Thymus (tissue), 14 donors: ENCODE measurements at places on chromosomes 4 and X. TPM values are rescaled to one million over a fixed set of nuclear protein-coding genes. Genes with fewer than 3 reads are reported as not detected.

UGT2B15 gene
- total RNA-seq: 0.05 TPM

ERVMER34-1 gene
- total RNA-seq: 0.05 TPM

MRPL1 gene
- total RNA-seq: 45.9 TPM

MAGEB3 gene
- total RNA-seq: not detected

FAM184B gene
- total RNA-seq: 0.05 TPM

SPACA5 gene
- total RNA-seq: not detected

CDS1 gene
- 2.0 TPM for total RNA-seq

CD38 gene
- total RNA-seq: 47.6 TPM

HPGDS gene
- 8.0 TPM for total RNA-seq

PPA2 gene
- 80.1 TPM for total RNA-seq

GRCh38 chr4:90127223-90127705, at the start of gene CCSER1:
CCSER1 (plus strand) TSS chr4:90127394.
- DNase-seq: peak; percentile 64

RBMXL3 gene
- total RNA-seq: not detected

GRCh38 chr4:163966612-163967011, 472.1 kb downstream of the TMA16 start:
- no peak for DNase-seq

ANXA3 gene
- total RNA-seq: 13.4 TPM

RAB33B gene
- 4.5 TPM for total RNA-seq

ADAM29 gene
- not detected for total RNA-seq

DNA sequence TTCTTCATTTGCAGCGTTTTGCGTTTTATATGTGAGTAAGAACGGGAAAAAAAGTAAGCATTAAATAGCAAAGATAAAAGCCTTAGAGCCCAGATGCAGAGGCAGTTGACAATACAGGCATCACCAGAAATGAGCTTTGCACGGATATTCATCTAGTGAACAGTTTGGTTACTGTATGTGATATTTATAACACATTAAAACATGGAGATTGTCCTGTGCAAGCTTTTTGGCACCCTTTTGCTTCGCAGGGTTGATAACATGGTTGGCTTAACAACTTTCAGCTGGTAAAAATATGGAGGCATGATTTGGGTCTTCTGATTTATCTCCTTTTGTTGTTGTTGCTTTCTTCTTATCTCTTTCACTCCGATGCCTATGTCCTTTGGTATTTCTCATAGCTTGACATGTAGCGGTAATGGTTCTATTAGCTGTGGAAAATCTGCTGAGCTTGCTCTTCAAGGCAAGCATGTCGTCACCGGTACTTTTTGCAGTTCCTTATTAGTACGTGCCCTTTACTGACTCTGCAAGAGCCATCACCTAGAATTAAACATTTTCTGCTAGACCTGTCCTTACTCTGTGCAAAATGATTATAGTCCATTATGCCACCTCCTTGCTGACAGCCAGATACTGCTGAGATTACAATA, 102.9 kb downstream of the PCDH7 start:
- no peak for DNase-seq

SLC4A4 gene
- 6.8 TPM for total RNA-seq

DNA sequence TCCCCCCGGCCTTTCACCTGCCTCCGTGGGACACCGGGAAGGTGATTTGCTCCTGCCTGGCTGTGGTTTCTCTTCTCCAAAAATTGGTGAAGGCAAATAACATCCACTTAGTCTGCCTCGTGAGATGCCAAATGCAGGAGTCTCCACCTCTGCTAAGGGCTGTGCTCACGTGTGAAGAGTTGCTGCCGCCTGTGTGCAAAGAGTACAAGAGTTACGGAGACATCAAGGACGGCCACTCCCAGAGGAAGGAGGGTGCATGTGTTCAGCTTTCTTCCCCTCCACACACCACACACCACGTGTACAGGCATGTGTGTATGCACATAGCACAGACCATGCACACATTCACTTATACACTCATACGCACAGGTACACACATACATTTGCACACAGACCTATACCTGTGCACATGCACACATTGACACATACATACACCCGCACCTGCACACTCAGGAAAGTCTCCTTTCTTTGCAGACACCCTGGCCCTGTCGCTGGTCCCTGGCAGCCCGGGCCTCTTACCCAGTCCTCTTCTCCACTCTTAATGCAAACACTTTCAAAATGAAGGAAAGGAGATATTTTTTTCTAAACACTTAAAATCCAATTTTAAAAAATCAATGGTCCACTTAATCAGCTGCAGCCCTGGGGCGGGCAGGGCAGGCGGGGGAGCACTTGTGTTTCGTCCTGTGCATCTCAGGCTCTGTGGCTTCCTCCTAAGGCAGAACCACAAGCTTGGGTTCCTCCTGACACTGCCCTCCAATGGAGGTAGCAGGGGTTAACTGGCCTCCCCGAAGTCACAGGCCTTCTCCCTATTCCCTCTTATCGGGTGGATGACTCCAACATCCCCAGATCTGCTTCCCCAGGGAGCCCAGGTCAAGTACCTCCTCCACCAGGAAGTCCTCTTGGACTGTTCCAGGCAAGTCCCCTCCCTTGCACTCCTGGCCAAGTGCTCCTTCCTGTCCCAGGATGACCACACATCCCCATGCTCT, 103.0 kb downstream of the CPZ start:
- no peak for DNase-seq

DNA sequence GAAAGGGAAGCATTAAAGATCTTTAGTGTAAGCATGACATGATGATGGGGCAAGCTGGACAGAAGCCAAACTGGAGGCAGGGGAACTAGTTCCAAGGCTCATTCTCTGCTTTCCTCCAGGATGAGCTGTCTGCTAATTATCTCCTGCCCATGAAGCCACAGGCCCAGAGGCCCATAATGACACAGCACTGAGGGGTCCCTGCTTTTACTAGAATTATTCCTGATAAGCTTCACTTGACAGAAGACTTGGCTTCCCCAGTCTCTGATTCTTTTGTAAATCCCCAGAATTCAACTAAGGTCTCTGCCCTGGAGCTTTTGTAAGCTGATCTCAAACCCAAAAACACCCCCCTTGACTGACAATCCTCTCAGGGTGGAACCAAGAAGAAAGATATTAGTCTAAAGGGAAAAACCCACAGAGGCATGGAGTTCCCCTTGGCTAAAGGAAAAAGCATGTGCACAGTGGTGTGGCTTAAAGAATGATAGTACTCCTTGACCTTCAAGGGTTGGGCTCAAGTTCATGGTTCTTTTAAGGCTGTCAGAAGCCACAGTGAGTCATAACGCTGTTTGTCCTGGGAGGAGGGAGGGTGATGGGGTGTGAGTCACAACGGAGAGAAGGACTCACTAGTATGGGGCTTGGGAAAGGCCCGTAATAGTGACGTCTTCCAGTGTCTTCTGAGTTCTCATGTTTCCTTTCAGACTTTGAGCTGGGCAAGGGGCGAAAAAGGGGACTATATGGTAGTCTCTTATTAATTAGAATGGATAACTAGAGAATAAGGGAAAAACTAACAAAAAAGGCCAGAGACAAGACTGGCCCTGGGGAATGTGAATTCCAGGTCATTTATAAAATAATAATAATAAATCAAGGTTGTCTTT, 146.0 kb upstream of the CPEB2 start:
- peak; percentile 13 for DNase-seq

GRCh38 chr4:169210504-169211118, 60.1 kb downstream of the SH3RF1 start:
- no peak for DNase-seq

GRCh38 chr4:152849350-152849749, 69.6 kb downstream of the ARFIP1 start:
- DNase-seq: no peak

DNA sequence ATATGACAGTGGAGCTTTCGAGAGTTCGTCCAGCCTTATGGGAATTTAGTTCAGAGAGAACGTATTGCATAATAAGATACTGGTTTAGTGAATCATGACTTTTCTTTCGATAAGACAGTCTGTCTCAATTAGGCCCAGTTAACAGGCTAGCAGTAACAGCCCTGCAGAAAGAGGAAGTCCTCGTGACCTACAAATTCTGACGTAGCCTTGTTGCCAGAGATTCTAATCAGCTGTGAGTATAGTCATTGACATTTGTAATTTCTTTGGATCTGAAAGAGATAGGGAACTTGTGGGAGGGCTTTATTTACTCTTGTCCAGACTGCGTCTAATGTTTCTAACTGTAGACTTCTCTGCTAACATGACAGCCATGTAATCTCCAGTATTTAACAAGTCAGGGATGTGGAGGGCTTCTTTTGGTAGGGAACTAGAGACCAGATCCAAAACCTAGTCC, 15.8 kb downstream of the ART3 start:
- DNase-seq: no peak

DNA sequence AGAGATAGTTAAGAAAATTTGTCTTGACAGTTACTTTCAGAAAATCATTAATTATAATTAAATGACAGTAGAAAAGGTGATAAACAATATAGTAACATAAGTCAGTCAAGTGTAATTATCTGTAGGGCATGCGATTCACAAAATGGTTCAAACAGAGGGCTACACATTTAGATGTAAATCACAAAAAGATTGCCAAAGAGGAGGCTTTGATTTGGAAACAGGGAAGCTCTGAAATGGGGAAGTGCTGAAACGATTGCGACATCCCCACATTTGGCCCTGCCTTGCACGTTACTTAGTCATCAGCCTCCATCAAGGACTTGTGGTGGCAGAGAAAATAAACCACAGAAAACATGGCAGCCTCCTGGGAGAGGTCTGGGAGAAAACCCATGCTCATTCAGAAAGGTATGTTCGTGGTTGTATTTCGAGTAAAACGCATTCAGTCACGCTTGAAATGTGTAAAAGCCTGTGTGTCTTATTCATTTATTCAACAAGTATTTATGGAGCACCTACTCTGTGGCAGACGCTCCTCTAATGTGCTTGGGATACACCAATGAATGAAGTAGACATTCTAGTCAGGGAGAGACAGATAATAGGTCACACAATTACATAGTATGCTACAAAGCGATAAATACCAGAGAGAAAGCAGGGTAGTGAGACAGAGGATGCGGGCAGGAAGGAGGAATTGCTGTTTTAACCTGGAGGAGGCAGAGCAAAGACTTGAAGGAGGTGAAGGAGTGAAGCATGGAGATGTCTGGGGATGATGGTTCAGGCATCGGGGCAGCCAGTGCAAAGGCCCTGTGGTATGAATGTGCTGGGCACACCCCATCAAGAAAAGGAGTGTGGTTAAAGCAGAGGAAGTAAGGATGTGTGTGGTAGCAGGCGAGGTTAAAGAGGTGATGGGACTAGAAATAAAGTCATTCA, 7.8 kb downstream of the RBM47 start:
- DNase-seq: no peak

PNMA6A gene
- 0.71 TPM for total RNA-seq

DNA sequence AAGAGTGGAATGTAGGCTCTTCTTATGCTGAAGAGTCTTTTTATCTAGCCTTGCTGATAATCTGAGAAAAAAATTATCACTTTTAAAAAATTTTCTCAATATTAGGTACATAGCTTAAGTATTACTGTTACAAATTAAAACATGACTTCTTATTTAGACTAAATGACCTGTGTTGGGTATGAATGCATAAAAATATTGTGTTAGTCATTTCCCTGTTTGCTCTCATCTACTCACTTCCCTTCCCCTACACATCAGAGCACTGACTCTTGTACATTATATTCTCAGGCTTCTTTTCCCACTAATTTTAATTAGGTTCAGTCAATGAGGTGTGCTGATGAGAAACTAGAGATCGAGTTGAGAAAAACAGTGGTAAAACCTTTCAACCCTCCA, 881.0 kb downstream of the PCDH18 start:
- DNase-seq: no peak

DNA sequence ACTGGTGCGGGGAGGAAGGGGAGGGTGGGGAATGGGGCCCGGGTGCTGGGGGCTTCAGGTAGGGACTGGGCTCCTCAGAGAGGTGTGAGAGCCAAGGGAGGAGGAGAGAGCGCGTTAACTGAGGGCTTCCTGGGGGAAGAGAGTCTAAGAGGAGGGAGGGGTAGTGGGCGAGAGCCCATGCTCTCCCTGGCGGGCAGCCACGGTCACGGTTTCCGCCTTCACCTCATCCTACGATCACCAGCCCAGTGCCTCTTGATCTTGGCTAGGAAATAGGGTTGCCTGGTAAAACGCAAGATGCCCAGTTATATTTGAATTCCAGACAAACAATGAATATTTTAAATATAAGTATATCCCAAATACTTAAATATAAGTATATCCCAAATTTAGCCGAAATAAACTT, 60.8 kb upstream of the GRPEL1 start:
- no peak for DNase-seq

GRCh38 chrX:38060331-38060878, 54.1 kb downstream of the SYTL5 start:
- no peak for DNase-seq

DNA sequence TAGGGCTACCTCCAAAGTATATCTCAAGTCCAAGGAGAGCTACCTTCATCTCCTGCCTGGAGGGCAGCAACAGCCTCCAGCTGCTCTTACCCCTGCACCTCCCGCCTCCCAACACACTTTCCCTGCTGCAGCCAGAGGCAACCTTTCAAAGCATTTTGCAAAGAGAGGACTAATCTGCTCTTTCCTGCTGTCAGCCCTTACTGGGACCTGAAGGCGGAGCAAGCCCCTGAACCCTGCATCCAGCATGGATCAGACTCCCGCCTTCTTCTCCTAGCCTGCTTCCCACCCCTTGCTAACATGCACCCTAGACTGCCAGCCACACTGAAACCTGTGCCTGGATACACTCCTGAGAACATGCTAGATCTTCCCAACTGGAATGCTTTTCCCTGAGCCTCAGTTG, 37.7 kb upstream of the VMA21 start:
- DNase-seq: no peak

DNA sequence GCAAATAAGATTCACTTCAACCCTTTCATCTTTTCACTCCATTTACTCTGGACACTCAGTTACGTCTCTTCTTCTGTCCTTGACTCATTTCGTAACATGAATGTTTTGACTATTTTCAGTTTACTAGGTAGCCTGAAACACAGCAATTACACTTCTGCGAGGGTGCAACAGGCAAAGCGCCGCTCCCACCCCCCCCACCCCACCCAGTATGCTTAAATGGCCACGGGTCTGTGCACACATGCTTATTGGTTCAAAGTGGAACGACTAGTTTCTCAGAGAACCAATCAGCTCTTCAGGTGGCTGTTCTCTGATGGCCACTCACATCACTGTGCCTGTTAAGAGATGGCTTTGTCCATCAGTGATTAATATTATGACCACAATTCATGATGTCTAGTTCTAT, 3.5 kb downstream of the BEND4 start:
- DNase-seq: no peak

PPP4R3C gene
- total RNA-seq: not detected

GRCh38 chrX:98263135-98263534, 1379.4 kb downstream of the RPA4 start:
- no peak for DNase-seq

PABPC1L2A gene
- not detected for total RNA-seq

GDPD2 gene
- total RNA-seq: 0.05 TPM

DNA sequence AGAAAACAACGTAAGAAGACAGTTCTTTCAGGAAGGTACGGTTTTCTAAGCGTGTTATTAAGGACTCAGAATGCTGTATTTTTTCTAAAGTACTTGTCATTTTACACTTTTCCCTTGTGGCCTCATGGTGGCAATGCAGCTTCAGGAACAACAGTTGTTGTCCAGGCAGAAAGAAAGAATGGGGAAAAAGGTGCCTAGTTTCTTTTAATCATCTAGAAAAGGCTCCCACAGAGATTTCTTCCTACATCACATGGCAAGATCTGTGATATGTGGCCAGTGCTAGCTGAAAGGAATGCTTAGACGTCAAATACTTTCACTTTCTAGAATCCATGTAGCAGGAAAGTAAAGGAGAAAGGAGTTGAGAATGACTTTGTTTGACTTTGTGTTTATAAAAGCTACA, 49.0 kb upstream of the TRAM1L1 start:
- no peak for DNase-seq
